Stimulated activated CD4-positive, alpha-beta T cell treated with anti-CD3 and anti-CD28 coated beads, Interleukin-4, amount 100 ng/mL, for 24 hours (primary cell): ENCODE measurements at places on chromosomes 3 and 15.

- no peak for DNase-seq
These were observed 74.9 kb upstream of the SCN5A start for GRCh38 chr3:38724392-38724736.

GRCh38 chr3:4432259-4432658 is 34.8 kb downstream of the SUMF1 start:
- DNase-seq = no peak

- no peak for DNase-seq
These were observed 2.2 kb upstream of the CX3CR1 start for GRCh38 chr3:39282057-39282456.

GRCh38 chr3:69200384-69201068 is 78.1 kb upstream of the LMOD3 start:
- peak; percentile 71 for DNase-seq

DNA sequence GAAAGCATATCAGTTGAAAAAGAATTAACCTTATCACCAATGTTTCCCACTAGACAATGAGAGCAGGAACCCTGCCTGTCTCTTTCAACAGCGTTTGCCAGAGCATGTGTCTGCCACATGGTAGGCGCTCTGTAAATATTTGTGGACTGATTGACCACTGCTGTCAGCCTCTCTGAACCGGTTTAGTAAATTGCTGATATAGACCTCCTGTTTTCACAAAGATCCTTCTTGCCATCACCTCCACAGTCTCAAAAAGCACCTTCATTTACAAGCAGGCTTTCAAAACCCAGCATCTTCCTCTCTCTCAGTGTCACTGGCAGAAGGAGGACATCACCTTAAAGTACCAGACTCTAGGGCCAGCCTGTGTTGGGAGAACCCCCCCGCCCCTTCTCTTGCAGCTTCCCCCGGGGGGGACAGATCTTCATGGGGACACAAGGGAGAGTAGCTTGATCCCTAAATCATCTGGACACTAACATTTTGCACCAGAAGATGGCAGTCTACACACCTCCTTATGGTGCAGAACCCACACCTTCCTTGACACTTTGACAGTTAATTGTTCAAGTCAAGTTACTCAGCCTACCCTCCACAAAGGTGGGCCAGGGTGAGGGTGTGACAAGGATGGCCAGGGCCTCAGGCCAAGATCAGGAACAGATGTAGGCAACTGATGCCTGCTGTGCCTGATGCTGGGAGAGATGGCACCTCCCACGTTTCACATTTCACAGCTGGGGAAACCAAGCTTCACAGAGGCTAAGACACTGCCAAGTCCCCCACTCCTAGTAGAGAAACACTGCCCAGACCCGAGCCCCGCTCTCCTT is 37.8 kb upstream of the USP3 start:
- peak; percentile 72 for DNase-seq
